ENCODE measurements at places on chromosomes 3 and 15.

DNA sequence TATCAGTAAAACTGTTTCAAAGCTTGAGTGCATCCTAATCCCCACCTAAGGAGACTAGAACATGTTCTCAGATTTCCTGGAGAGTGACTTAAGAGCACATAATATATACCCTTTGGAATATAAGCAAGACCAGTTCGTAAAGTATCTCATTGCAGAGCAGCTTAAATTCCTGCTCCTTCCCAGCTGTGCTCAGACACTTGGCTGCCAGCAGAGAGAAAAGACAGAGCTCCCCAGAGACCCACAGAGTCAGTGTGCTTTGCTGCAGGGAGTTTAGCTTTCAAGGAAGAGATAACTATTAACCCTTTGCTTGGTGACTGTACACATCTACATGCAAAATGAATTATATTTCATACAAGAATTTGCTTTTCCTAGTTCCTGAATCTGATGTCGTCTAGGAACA lies 338.1 kb upstream of the ARHGEF26 start:
- no peak for DNase-seq

DNA sequence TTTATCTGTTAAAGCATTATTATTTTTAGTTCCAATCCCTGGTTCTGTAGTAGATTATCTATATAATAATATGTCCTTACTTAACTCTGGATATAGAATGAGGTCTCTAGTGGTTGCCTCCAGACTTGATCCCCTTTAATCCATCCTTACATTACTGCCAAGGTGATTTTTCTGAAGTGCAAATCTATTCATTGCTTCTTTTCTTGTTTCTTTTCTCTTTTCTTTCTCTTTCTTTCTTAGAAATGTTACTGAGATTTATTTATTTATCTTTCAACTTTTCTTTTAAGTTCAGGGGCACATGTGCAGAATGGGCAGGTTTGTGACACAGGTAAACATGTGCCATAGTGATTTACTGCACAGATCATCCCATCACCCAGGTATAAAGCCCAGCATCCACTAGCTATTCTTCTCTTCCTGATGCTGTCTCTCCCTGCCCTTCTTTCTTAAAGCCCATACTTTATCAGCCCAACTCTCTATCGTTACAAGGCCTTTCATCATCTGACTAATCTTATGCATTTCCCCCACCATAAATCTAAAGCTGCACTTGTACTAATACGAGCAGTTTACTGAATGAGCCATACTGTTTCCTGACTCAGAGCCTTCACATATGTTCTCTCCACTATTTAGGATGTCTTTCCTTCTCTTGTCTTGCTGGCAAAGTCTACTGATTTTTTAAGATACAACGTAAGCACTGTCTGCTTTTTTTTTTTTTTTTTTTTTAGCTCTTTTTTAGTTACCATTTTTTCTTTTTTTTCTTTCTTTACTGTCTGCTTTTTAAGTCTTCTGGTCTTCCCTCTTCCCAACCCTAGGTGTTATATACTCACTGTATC lies 4.6 kb downstream of the GLCE start:
- no peak for DNase-seq

- DNase-seq = no peak
These were observed 39.7 kb downstream of the MBNL1 start for GRCh38 chr3:152308475-152308844.

DNA sequence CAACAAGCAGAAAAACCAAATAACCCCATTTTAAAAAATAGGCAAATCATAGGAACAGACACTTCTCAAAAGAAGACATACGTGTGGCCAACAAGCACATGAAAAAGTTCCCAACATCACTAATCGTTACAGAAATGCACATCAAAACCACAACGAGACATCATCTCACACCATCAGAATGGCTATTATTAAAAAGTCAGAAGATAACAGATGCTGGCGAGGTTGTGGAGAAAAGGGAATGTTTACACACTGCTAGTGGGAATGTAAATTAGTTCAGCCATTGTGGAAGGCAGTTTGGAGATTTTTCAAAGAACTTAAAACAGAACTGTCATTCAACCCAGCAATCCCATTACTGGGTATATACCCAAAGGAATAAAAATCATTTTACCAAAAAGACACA lies 60.7 kb downstream of the ABI3BP start:
- no peak for DNase-seq

DNA sequence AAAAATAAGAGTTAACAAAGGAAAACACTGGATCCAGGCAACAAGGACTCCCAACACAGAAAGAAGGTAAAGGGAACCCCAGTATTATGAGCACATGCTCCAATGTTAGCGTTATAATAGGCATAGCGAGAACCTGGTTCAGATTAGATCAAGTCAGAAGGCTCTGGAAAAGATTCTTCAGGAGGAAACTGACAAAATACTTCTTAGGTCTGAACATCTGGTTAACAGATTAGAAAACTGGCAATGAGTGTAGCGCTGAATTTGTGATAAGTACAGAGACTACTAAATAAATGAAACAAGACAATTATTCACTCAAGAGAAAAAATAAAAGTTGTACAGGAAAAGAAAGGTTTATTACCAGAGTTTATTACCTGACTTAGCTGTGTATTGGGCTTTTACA lies 146.1 kb downstream of the DPH6 start:
- DNase-seq = no peak

GRCh38 chr3:188339410-188340295 lies 185.7 kb downstream of the LPP start:
- no peak for DNase-seq

DNA sequence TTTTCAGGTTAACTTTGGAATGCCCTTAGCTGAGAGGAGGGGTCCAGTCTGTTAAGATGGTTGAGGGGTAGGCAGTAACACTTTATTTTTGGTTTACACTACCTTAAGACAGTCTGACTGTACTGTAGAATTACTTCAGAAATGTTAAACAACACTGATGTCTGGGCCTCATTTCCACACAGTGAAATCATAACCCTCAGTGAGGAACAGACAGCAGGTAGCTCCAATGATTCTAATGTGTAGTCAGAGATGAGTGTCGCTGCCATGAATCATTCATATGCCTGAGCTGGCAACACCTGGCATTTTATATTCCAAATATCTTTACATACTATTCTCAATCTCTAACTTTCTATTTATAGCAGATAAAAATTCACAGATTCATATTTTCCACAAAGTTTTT lies 37.3 kb upstream of the POU1F1 start:
- no peak for DNase-seq

Measured in NCI-H2029 treated with DMSO at 0.1 percent for 48 hours (cell line).